ENCODE measurements at places on chromosomes 16 and 17. TPM values are rescaled to one million over a fixed set of nuclear protein-coding genes. Genes with fewer than 3 reads are reported as not detected.

The PPP1R27 gene
- not detected for total RNA-seq

The FNDC8 gene
- total RNA-seq: not detected

The PRSS22 gene
- total RNA-seq: not detected

The SEPTIN1 gene
- total RNA-seq: 169 TPM

The SLC5A2 gene
- not detected for total RNA-seq

The ASGR1 gene
- total RNA-seq: 3.9 TPM

The ACD gene
- 53.7 TPM for total RNA-seq

The CTRB2 gene
- not detected for total RNA-seq

The ARHGAP27 gene
- total RNA-seq: 40.9 TPM

The SGF29 gene
- 25.0 TPM for total RNA-seq

The CDH3 gene
- 0.65 TPM for total RNA-seq

The CPHXL2 gene
- not detected for total RNA-seq

The RHBDL3 gene
- 0.11 TPM for total RNA-seq

The TP53TG3B gene
- total RNA-seq: not detected
